ENCODE measurements at places on chromosomes 7 and 10.
A peak's percentile ranks its signal among the peaks of the same experiment; 100 is the strongest.

GRCh38 chr7:96997512-96998032 is 7.8 kb upstream of the DLX6 start:
- DNase-seq = no peak

- DNase-seq = no peak
Measured at GRCh38 chr7:157397731-157398691, 61.2 kb downstream of the DNAJB6 start.

DNA sequence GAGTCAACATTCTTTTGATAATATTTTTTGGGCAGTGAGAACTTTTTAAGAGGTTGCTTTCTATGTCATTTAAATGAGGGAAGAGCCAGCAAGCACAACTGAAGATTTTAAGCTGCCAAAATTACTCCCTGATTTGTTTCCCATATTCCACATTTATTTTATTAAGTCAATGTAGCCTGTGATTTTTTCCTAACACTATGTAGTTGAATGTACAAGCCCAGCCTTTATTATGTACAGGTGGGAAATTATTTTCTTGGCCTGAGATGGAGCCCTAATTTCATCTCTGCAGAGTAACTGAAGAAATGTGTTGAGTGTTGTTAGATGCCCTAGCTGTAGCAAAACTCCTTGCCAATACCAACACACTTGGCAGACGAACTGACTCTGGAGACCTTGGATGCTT is 83.1 kb upstream of the MINDY3 start:
- DNase-seq = no peak

DNA sequence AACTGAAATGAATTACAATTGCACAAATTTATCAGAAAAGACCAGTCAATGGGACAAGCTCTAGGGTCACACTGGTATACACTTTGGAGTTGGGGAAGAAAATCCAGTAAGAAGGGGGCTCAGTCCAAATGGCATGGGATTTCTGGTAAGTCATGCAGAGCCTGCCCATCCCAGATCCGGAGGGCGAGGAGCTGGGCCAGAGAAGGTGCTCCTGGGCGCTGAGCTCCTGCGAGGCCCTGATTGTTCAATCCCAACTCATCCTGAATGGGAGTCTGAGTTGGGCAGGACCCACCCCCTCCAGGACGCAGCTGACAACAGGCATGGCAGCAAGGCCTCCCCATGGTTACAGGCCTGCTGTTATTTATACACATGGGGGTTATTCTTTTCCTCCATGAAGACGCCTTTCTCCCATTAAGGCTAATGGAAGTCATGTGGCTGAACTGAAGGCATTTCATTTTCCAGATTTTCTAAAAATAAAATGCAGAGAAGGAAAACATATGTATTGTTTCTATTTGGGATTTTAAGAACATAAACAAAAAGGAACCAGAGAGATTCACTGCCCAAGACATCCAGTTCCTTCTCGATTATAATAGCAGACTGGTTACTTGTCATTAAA is 91.1 kb upstream of the ADAM12 start:
- no peak for DNase-seq

DNA sequence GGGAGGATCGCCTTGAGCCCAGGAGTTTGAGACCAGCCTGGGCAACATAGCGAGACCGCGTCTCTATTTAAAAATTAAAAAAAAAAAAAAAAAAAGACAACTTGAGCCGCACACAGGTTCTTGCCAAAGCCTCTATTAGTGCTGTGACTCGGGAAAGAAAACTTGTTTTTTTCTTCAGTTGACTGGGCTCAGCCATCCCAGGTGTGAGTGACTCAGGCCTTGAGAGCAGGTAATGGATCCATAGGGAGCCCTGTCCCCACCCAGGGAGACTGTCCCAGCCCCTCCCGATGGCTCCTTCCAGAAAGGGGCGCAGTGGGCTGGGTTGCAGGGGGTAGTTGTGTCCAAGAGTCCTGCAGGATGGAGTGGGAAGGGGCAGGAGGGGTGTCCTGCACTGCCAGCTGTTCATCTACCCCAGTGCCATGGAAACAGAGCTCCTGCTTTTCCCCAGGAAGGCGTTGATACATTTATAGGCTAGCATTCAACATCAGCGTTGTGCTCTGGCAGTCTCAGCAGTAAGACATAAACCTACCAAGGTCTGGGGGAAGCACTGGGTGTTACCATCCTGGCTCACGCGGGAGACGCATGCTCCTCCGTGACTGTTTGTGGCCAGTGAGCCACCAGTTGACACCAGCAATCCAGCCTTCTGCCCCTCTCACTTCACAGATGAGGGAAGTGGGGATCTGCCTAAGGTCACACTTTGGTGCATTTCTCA is 126.6 kb downstream of the CUX1 start:
- no peak for DNase-seq

- DNase-seq = no peak
Measured at GRCh38 chr10:75678527-75678926, 247.1 kb downstream of the LRMDA start.

DNA sequence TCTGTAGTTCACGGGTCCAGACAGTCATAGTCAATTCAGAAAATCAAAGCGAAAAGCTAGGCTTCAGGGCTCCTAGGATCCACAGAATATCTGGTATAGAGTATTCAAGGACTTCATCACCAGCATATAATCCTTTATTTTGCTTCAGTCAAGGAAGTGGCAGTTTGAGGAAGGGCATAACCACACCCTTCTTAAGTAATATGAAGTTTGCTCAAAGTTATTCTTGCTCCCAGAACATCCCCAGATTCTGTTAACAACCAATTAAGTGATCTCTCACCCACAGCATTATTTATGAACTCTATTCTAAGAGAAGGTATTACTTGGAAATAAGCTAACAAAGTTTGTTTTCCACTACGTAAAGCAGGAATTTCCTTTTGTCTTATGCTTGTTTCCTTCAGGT is 13.2 kb downstream of the CWF19L1 start:
- no peak for DNase-seq

DNA sequence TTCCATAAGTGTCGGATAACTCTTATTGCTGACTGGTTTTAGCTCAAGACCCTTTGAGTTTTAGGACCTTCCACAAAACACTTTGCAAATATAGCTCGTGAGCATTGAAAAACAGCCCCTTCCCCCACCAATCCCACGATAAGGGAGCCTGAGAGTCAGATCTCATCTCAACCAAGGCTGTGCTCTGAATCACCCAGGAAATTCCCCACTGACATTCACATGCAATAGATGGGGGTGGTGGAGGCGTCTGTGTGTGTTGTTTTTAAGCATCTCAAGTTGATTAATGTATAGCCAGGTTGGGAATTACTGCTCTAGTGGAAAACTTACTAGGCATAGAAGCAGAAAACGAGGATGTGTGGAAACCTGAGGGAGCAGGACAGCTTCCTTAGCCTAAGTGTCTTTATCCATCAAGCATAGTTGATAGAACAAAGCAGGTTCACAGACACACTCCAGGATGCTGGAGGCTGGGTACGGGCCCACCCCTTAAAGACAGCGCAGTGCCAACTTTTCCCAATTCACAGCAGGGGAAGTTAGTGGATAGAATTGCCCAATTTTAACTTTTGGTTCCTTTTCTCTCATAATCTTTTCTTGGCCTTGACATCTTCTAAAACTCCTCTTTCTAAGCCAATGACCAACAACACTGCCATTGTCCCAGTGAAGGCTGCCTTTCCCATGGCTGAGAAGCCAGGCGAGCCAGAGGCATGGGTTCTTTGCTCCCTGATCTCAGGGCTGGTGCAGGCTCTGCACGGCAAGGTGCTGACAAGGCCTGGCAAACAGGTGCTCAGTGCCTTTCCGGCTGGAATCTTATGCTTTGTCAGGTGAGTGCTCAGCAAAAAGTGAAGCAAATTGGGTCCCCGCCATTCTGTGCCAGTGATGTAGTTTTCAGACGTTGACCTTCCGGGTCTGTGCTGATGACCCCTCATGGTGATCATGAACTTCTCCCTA is 98.5 kb upstream of the INSIG1 start:
- peak; percentile 61 for DNase-seq

- no peak for DNase-seq
Measured at GRCh38 chr7:89780291-89780690, 374.0 kb upstream of the STEAP1 start.

- DNase-seq = no peak
Measured at GRCh38 chr10:42951486-42952251, 125.2 kb upstream of the RET start.

- no peak for DNase-seq
Measured at GRCh38 chr10:131964298-131964697, 17.4 kb downstream of the BNIP3 start.

DNA sequence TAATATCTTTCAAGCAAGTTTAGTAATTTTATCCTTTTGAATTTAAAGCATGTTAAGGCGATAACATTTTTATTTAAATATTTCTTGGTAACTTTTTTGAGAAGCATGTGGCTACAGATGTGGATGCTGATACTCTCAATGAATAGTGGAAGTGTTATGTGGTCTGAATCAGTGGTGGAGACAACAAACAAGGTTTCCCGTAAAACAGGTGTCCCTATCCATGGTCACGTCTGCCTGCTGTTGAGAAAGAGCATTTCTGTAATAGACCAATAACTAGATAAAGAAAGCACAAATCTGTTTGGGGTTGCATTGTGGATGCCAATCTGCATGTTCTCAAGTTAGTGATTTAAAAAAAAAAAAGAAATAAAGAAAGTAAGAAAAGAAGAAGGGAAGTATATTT is 13.9 kb upstream of the MAPK8 start:
- DNase-seq = no peak

- DNase-seq = no peak
Measured at GRCh38 chr7:24325708-24326107, 41.7 kb downstream of the NPY start.

DNA sequence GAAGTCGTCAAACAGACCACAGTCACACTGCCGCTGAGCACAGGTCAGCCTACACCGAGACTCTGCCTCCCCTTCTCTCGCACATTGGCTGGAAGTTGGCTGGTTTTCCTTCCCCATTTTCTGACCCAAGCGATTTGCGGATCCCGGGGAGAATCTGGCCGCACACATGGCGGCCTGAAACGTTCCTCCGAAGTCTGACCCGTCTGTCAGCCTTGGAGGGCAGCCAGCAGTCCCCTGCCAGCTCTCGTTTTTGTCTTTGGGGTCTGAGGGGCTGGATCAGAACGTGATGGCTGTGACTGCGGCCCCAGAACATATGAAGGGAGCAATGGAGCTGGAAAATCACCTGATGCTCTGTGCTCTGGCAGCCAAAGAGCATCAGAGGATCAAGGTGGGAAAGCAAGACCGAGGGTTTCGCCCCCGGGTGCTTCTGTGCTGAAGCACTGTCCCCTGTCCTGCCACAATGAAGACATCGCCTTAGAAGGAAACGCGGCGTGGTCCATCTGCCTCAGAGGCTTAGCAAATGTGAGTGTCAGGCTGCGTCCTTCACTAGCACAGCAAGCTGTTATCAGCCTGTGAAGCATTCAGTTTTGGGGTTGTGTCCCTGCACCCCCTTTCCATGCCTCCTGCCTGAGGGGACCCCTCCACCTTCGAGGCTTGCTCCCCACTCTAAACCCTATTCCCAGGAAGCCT is 119.3 kb upstream of the SHH start:
- DNase-seq = no peak

- no peak for DNase-seq
Measured at GRCh38 chr7:41599760-41600159, 103.1 kb downstream of the INHBA start.

DNA sequence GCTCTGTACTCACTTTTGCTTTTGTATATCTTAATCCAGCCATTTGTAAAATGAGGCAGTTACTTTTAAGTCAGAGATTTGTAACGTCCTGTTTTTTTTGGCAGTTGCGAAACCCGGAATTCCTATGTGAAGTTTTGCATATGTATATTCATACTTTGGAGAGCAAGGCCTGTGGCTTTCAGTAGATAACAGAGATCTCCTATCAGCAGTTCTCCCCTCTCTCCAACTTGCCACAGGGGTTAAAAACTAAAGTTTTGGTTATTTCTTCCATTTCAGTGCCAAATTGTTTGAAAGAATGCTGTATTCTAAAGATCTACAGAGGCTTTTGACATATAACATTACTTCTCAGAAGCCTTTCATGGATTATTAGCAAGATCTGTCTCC is 102.4 kb downstream of the EXOC4 start:
- no peak for DNase-seq

GRCh38 chr10:132684164-132684891 is 101.6 kb downstream of the NKX6-2 start:
- DNase-seq = peak; percentile 58

- DNase-seq = no peak
Measured at GRCh38 chr10:14332903-14333302, 2.2 kb upstream of the FRMD4A start.

All from H54 (cell line).